ENCODE measurements at places on chromosomes 12 and 14.

GRCh38 chr12:49088150-49088931 lies 6.3 kb downstream of the DHH start:
- peak; percentile 31 for DNase-seq

DNA sequence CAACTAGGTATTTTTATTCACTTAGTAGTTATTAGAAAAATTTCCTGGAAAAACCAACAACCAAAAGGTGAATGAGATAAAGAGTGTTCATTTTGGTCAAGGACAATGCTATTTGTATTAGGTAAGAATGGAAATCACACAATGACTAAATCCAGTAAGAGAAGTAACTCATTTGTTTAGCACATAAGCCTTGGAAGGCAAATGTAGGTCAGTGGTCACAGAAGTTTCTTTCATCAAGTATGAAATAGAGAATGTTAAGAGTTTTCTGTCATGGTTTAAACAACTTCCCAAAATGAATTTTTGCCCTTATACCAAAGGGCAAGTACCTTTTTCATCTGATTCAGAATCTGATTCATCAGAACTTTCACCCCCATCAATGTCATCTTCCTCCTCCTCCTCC lies 101.7 kb downstream of the KIF21A start:
- DNase-seq = no peak

GRCh38 chr14:93064411-93065271 lies 51.1 kb downstream of the ITPK1 start:
- DNase-seq = no peak

- no peak for DNase-seq
Measured at GRCh38 chr12:50297996-50298395, 14.7 kb upstream of the LIMA1 start.

- DNase-seq = no peak
Measured at GRCh38 chr12:95143621-95144205, 70.3 kb upstream of the NR2C1 start.

DNA sequence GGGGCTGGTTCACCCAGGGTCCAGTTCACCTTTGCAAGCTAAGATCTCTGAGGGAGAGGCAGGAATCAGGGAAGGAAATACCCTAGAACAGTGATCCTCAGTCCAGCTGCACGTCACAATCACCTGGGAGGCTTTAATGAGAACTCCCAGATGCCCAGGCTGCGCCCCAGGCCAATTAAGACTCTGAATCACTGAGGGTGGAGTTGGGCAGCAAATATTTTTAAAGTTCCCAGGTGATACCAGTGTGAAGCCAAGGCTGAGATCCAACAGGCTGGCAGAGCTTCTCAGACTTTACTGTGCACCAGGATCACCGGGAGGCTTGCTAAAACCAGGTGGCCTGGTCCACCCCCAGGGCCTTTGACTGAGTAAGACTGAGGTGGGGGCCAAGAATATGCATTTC lies 23.8 kb downstream of the MYL2 start:
- DNase-seq = no peak

All from stimulated activated CD4-positive, alpha-beta T cell treated with anti-CD3 and anti-CD28 coated beads, Interleukin-1b, Interleukin-23, amount 100 ng/mL, for 1 hour (primary cell).